ENCODE measurements at places on chromosomes 4 and X.

DNA sequence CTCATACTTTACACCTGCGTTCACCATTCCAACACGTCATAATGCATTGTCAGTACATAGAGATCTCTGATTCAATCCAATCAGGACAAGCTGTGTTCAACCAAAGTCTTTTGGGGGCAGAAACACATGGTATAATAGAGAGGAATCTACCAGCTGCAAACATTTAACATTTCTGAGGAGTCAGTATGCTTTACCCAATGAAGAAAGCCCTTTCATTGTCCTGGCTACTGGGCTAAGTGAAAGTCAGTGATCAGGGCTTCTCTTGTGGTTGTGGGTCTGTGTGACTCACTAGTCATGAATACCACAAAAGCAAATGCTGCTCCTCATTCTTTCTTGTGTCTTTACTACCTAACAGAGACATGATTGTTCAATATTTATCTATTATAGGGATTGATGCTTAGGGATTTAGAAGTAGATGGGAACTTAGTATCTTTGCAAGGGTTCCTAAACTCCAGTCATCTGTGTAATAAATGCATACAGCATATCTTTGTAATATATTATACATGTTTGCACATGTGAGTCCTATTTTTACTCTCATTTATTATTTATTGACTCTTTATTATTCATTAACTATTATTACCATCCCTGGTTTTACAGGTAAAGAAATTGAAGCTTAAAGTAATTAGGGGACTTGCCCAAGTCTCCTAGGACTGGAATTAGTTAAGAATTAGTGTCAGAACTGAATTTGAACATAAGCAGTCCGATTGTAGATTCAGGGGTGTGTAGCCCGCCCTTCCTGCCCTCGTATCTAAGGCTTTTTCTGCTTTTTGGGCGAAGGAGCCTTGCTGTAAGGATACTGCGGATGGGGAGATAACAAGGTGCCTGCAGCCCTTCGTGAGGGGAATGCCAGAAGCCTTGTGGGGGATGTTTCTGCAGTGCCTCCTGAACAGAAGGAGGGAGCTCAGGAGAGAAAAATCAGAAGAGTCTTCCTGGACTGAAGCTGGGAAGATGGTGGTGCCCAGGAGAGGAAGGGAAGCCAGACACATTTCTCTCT, 353.1 kb upstream of the BOD1L1 start:
- DNase-seq: no peak

DNA sequence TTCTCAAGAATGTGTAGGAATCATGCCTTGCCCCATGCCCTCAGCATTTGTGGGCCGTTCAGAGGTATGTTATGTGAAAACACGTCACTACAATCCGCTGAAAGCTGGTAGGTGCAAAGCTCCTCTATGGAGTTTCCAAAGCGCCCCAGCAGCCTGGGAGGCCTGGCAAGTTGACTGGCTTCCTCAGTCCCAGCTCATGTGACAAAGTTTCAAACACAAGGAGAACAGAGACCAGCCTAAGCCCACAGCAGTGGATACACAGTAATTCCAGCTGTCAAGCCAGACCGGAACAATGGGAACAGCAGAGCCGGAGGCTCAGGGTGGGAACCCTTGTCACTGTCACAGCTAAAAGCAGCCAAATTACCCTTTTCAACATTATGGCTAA, 33.5 kb downstream of the NAT8L start:
- DNase-seq: no peak

GRCh38 chr4:113809311-113809710, 47.8 kb upstream of the CAMK2D start:
- peak; percentile 16 for DNase-seq

- DNase-seq: no peak
Observed at GRCh38 chr4:98485816-98486345, 172.5 kb downstream of the TSPAN5 start.

DNA sequence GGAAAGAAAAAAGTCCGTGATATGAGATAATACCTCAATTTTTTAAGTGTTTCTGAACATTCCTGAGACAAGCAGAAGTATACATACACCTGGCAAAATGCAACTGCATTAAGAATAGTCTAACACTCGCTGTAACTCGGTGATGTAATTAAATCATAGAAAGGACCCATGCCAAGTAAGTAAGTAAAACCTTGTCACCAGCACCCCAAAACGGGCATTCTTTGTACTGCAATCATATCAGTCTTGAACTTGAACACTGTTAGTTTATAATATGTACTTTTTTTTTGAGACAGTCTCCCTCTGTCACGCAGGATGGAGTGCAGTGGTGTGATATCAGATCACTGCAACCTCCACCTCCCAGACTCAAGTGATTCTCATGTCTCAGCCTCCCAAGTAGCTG, 47.4 kb downstream of the SMIM14 start:
- no peak for DNase-seq

DNA sequence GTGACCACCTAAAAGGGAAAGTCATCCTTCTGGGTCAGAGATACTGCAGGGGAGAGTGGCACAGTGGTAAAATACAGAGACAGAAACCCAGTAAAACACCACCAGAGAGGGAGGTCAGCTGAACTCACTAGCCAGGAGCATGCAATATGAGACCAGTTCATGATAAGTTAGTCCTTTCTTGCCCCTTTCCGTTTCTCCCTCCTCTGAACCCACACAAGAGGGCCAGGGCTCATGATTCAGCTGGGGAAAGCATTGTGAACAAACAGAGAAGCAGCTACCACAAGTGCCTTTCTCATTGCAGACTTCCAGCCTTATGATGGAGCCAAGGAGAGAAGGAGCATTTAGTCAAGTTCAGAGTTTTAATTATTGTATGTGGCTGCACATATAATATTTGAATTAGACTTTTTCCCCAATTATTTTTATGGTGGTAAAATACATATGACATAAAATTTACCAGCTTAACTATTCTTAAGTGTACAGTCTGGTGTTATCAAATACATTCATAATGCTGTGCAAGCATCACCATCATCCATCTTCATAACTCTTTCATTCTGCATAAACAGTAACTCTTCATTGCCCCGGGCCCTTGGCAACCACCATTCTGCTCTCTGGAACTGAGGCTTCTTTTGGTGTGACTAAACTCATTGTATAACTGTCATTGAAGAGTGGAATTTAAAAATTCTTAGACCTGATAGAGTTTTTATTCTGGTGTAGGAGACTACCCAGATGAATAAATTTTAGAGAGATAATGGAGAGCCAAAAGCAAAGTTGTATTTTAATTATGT, 114.6 kb downstream of the DDIT4L start:
- DNase-seq: no peak
